ENCODE measurements at places on chromosomes 7 and 10.

DNA sequence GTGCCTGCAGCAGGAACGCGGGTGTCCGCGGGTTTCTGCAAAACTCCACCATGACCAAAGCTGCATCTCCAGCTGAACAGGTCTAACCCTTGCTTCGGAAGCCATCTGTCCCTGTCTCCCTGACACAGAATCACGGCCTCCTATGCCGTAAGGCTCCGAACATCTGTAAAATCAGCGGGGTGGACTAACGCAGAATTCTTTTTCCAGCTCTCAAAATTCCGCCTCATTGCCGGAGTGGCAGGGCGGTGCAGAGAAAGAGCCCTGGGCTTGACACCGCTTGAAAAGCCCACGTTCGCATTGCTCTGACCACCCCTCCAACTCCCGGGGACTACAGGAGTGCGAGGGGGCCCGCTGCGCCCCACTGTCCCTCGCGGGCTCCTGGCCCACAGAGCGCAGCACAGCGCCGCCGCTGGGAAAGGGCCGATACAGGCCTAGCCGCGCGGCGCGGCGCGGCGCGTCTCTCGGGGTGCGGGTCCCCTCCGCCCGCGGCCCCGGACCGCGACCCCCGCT, 409 bp downstream of the DNMBP start:
- no peak for DNase-seq

GRCh38 chr10:12703813-12704212, 297.7 kb downstream of the CCDC3 start:
- no peak for DNase-seq

DNA sequence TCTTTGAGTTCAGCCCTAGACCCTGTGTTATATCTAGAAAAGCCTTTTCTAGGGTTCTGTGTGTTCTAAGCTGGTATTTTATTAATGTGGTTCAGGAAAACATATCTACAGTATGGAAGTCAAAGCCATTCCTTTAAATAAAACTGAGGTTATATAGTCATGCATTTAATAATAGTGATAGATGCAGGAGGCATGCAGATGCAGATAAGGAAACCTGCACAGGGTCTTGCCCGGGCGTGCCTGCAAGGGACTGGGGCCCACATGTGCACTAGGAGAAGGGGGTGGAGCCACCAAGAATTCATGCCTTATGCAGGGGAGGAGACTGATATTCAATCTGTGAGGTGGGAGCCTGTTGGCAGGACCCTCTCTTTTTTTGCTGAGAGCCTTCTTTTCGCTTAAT, 171.5 kb downstream of the PRPF18 start:
- no peak for DNase-seq

GRCh38 chr10:26588611-26589010, 108.9 kb upstream of the PDSS1 start:
- DNase-seq, result no peak

DNA sequence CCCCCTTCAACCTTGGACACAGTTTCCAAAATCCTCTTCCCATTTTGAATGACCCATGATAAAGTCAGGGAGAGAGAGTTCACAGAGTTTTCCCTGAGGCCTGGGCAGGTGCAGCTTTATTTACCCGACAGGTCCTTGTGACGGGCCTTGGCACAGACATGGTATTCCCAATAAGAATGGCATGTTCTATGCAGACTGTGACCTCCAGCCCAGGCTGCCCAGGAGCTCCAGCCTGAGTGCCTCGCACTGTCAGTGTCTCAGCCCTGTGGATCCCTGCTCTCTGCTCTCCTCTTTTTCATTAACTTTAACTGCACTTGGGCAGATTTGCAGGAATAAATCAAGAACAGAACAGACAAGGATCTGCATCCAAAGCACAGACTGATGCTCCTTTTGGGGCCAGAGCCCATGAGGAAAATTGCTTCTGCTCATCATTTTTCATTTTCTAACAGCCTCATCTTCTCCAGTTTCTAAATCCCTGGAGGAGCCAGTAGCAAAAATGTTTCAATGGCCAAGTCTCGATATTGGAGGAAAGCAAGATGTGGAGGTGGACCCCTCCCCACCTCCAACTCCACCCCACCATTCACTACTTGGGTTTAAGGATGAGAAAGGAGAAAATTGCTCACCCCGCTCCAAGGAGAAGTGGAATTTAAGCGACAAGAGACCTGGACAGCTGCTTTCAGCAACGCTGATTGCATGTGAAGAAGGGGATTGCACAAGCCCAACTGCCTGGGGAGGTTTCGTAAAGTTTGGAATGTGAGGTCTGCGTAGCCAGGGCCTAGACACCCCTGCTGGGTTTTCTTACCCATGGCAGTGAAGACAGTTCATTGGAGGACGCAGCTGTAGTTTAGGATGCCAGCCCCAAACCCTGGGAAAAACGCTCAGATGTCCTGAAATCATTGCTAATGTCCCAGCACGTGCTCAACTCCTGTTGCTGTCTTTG, 225.9 kb downstream of the WDR11 start:
- DNase-seq, result no peak

DNA sequence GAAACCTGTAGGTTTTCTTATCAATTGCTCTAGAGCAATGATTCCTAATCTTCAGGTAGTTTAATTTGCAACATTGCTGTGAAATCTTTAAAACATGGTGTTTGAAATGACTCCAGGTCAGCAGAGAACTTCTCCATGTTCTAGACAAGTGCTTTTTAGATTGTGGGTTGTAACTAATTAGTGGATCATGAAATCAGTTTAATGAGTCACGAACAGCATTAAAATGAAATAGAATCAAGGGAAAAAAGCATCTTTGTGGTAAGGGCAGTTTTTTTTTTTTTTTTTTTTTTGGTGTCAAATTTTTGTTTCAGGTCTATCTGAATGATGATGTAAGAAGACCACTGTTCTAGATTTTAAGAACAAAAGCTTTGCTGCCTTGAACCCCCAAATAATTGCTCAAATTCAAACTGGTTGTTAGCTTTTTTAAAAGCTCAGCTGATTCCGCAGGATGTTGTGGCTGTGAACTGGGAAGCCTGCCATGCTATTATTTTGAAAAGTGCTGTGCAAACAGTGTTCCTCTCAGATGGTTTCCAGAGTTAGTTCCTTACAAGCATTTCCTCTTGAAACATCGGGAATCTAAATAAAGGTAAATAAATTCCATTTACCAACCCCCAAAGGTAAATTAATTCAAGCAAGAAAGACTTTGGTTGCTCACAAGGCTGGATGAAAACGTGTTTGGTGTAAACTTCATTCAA, 13.1 kb upstream of the PDK4 start:
- DNase-seq, result no peak

- DNase-seq, result no peak
Observed at GRCh38 chr10:77045085-77045484, 592.5 kb downstream of the KCNMA1 start.

GRCh38 chr7:45001138-45001694, 1.2 kb downstream of the CCM2 start:
- peak; percentile 78 for DNase-seq

DNA sequence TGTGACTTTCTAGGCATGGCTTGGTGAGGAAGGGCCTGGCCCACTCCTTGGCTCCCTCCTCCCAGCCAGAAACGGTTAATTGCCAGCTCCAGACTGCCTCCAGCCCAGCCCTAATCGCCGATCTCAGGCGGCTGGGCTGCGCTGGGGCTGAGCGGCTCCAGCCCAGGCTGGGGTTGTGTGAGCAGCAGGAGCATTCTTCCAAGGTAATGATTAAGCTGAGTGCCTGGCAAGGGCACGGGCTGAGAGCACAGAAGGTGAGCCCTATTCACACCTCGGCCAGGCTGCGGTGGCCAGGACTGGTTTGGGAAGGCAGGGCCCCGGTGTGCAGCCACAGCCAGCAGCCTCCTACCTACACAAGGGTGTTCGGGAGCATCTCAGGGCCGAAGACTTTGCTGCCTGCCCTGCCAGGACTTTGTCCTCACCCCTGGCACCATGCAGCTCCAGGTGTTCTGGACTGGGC, at the start of gene TMEM72:
TMEM72 (plus strand) TSS at position 257 of the 460 bp plus-strand sequence; CDS start at position 433, 176 bp downstream.
- DNase-seq, result no peak

DNA sequence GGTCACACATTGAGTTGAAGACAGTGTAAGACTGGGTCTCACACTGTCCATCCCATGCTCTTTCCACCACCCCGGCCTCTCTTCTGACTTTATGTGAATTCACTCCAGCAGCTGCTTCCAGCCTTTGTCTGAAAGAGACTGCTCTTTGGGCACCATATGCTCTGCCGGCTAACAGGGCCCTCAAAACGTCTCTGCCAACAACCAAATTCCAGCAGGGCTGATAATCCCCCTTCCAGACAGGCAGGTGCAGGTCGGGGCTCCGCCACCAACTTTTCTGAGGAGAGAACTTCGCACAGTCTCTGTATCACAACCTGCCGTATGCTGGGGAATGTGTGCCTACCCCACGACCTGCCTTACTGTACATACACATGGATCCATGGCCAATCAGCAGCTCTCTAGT, 64.3 kb downstream of the PLXNA4 start:
- no peak for DNase-seq

DNA sequence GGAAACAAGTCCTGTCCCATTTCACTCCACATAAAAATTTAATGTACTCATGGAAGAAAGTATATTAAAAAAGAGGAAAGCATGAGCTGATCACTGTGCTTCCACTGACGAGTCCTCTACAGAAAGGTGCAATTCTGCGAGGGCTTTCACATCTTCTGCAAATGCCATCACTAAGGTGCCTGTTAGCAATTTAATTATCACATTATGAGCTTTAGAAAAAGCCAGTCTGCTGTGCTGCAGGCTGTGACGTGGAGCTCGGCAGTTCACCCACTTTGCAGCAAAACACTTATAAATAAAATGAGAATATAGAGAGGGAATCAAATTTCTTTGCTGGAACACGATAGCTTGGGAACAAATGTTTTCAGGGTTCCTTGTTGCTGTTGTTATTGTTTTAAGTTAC, 22.5 kb upstream of the NEUROD6 start:
- DNase-seq, result no peak

DNA sequence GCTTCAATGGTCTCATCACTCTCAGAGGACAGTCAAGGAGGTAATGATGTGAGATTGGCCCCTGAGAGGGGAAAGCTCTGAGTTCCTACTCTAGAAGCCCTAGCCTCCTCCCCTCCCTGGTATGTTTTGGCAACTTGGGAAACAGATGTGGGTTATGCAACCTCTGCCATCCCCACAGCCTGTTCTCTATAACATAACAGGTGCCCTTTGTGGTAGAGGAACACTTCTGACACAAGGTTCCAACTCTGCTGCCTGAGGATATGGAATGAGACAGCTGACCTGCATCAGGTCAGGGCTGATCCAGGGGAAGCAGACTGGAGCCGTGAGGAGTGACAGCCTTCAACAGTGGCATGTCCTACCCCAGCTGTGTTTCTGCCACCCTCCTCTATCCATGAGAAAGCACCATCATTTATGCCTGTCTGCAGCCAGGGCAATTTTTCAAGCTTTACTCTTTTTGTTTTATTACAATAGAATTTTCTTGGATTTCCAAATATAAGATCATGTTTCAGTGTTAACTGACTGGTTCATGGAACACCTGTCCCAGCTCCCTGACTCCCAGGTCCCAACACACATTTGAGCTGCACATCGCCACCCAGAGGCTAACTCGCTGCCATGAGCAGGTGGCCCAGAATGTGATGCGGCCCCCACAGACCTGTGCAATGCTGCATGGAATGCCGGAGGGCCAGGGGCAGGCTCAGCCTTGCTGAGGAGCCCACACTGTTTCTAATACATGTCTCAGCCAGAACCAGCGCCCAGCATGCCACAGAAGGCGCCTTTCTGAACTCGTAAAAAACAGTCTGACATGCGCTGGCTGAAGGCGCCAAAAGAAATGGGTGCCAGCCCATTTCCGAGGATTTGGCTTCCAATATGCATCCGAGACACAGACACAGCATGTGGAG, 124.8 kb upstream of the CHST15 start:
- DNase-seq, result no peak

GRCh38 chr7:133837224-133837623, 289.9 kb upstream of the LRGUK start:
- DNase-seq, result no peak

DNA sequence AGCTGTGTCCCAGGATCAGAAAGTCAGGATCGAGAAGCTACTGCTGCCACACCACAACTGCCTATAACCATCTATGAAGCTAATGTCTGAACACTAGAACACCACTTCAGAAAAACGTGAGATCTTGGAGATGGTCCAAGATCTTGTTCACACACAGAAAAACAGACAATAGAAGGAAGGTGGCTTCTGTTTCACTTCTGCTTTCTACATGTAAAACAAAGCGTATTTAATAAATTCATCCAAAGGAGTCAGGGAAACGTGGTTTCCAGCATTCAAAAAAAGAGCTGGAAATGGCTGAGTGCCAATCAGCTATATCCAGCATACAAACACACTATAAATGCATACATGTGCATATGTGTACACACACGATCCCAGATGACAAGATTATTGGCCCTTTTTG, 70.2 kb upstream of the CCDC71L start:
- no peak for DNase-seq

DNA sequence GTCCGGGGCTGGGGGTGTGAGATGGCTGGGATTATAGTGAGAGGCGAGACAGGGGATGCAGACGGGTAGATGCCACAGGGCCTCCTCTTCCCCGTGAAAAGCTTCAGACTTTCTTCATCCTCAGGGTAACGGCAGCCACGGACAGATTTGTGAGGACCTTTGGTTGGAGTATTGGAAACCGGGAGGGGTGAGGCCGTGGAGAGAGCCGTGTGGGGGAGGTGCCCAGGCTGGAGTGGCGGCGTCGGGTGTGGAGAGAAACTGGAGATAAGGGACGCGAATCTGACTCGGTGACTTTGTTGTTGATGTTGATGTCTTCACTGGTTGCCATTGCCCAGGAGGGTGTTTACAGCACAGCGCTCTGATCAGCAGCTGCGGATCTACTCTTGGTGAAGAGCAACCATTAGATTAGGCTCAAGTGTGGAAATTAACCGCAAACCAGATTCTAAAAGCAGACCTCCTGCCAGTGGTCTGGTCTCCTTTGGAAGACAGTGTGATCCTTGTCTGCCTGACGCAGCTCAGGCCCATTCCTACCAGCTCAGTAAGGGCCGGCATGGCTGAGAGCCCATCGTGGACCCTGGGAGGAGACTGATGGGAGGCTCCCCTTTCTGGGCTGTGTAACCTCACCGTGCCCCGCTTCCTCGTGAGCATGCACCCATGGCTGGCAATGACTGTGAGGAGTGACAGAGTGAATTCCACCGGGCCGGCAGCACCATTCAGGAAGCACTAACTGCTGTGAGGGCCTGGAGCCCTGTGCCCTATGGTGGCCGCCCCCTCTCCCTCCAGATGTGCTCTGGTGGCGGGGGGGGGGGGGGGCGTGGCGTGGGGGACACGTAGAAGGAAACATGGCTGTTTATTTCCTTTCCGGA, 90.3 kb downstream of the INPP5A start:
- DNase-seq, result no peak

DNA sequence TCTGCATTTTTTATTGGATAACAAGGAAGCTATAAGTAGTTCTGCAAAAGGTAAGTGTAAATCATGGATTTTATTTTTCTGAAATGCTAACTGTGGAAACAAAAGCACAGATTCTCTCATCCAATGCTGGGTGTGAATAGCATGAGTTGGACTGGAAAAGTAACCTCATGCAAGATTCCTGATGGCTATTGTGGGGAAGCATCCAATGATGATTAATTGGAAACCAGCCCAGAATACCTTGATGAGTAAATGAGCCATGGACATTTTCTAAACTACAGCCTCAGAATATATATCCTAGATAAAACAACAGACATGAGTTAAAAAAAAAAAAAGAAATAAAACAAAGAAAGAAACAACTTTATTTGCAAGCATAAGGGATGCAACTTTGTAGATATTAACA, 934.6 kb downstream of the CCSER2 start:
- no peak for DNase-seq

GRCh38 chr10:75541411-75541810, 110.0 kb downstream of the LRMDA start:
- no peak for DNase-seq
